ENCODE measurements at places on chromosomes 1 and 21.

DNA sequence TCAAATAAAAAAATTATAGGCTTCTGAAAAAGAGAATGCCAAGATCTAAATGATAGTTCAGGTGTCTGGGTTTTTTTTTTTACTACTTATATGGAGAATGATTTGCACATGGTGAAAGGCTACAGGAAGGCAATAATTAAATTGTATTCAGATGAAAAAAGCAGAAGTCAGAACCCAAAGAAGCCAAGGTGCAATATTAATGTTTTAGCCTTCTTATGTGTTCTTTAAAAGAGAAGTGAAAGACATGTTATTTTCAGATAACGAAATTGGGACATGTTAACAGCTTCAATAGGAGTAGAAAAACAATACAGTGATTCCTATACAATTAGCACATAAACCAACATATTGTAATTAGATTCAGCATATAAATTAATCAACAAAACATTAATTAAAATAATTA is 452.9 kb upstream of the PRMT6 start:
- no peak for DNase-seq

GRCh38 chr1:69055194-69055593 is 512.5 kb upstream of the LRRC7 start:
- no peak for DNase-seq

GRCh38 chr1:223609066-223609465 is 56.4 kb downstream of the CAPN8 start:
- DNase-seq, result no peak

DNA sequence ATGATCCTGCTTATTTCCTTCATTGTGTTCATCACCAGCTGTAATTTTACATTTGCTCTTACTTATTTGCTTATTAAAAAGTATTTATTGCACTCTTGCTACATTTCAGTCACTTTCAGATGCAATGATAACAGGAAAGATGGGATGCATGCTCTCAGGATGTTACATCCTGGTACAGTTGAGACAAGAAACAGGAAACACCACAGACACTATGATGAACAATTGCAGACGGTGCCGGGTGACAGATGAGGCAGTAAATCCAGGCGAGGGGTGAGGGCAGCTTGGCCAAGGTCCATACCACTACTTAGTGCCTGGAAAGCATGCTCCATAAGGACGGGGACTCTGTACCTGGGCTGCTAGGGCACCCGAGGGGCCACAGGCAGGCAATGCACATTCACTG is 156.6 kb upstream of the RAB4A start:
- DNase-seq, result peak; percentile 22

DNA sequence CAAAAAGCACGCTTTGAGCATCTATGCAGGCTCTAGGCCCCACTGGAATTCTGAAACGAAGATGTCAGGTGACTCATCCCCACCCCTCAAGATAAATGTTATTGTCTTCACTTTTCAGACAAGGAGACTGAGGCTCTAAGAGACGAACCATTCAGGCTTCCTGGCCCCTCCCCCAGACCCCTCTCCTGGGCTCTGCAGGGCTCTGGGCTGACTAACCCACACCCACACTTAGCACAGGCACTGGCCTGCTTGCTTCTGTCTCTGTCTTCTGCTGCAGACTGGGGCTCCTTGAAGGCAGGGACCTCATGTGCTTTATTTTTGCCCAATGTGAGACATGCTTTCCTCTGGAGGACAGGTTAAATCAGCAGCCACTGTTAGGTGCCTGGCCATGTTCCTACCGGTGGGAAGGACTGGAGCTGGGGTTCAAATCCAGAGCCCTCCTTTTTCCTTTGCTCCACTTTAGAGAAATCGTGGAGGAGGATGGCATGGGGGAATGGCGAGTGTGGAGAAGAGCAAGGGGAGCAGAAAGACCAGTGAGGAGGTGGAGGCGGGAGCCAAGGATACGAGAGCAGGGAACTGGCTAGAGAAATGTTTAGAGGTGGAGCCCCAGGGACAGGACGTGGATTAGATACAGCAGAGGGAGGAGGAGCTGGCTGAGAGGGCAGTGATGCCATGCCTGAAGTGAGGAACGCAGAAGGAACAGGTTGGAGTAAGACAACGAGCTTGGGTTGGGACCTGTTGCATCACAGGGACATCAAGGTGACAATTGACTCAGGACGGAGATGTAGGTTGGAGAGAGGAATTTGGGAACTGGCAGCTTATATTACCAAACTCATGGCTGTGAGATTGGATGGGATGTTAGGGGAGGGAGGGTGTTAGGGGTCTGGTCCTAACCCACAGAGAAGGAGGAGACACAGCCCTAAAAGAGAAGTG is 1.7 kb downstream of the TMEM125 start:
- no peak for DNase-seq

- no peak for DNase-seq
These were observed 41.6 kb downstream of the SLC9C2 start for GRCh38 chr1:173561263-173561662.

- DNase-seq, result no peak
These were observed 67.2 kb downstream of the ATP5PO start for GRCh38 chr21:33848249-33848953.

DNA sequence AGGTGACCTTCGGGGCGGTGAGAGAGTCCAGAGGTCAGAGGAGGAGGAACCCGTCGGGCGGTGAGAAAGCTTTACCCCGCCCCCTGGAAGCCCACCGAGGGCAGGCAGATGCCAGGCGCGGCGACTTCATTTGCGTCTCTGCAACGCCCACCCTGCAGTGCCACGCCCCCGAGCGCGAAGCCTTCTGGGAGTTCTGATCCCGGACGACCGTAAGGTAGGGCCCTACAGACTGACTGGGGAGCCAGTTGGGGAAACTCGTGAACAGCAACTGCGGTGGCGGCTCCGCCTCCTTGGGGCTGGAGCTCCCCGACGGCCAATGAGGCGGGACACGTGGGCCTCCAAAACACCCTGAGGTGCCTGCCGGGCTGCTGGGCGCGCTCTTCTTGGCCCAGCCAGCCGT is 46.0 kb upstream of the EDARADD start:
- DNase-seq, result no peak

DNA sequence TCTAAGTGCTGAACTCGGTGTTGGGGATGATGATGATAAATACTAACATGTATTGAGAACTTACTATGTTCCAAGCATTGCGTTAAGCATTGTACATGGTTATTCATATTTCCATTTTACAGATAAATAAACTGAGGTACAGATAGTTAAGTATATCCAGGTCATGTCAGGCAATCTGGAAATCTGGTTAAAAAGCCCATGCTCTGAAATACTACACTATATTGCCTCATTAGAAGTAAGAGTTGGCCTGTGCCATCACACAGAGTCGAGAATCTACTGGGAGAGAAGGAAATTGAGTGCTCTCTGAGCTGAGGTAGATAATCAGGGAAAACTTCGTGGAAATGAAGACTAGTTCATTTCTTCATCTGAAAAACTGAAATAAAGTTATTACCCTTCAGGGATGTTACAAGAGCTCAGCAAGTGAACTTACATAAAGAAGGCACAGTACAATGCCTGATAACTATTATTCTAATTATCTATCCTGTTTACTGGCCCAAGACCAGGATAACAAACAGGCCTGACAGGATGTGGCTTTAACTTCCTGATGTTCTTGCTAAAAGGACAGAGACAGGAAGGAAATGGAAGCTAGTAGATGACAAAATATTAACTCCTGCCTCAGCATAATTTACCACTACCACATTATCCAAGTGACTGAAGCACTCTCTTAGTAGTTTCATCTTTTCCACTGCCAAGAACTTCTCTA is 85.6 kb downstream of the EPS15 start:
- DNase-seq, result no peak

GRCh38 chr21:24369746-24370145 is 1237.5 kb downstream of the MRPL39 start:
- DNase-seq, result no peak

GRCh38 chr1:83554174-83554573 is 444.8 kb downstream of the TTLL7 start:
- DNase-seq, result no peak

All from iris pigment epithelial cell (primary cell).